ENCODE measurements at places on chromosomes 12 and 14.
A peak's percentile ranks its signal among the peaks of the same experiment; 100 is the strongest.

DNA sequence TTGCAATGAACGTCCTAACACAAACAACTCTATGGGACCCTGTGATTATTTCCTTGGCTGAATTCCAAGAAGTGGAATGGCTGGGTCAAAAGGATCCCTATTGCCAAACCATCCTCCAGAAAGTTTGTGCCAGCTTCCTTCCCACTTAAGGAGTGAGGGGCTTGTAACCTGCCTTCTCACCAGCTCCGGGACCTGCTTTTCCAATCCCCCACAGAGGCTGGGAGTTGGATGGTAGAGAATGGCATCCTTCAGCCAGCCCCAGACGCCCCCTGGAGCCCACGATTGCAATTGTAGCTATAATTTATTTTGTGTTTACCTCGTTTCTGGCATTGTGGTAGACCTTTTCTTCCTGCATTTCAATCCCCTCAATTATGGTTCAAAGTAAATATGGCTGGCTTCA, 9.7 kb upstream of the ZDHHC22 start:
- peak; percentile 55 for DNase-seq

DNA sequence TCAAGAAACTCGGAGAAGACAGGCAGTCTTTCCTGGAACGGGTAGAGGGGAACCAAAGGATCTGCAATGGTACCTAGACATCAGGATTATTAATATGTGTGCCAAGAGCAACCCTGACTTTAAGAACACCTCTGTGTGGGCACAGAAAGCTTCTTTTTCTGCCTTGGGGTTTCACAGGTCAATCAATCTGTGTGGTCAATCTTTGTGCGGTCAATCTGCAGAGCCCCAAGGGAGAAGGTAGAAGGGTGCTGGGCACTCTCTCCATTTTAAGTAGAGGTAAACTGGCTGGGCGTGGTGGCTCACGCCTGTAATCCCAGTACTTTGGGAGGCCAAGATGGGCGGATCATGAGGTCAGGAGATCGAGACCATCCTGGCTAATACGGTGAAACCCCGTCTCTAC, 100.7 kb downstream of the ARF6 start:
- DNase-seq = no peak

GRCh38 chr12:24555730-24556129, 393.2 kb downstream of the BCAT1 start:
- DNase-seq = no peak

DNA sequence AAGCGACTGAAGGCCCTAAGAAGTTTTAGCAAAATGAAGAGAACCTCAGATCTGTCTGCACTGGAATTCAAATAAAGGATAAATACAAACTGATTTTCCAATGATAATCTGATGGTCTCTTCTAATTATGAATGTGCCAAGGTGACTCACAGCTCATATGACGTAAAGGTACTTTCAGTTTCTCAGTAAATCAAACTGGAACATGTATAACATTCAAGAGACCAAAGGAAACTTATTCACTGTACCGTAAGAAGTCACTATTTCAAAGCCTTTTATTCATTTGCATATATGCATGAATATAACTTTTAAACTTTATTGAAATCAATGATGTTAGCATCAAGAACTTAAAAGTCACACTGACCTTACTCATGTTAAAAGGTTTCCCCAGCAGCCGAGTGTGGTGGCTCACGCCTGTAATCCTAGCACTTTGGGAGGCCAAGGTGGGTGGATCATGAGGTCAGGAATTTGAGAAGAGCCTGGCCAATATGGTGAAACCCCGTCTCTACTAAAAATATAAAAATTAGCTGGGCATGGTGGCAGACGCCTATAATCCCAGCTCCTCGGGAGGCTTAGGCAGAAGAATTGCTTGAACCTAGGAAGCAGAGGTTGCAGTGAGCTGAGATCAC, 52.2 kb downstream of the ATXN2 start:
- DNase-seq = no peak

DNA sequence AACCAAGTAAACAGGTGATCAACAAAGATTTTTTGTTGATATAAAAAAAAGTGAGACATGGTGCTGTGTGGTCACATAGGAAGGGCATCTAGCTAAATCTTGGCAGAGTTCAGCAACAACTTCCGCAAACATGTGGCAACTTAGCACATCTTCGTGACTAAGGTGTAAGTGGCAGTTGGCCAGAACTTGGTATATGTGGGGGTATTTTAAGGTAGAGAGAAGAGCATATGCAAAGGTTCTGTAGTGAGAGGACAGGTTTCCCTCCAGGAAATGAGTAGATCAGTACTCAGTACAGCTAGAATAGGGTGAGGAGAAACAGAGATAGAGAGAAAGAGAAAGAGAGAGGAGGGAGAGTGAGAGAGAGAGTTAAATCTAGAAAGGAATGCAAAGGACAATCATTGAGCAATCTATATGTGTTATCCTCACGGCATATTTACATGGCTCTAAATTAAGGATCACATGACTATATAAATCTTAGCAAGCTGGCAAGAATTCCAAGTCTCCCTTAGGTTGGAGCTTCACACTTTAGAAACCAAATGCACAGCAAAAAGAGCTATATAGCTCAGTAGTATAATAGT, 227.7 kb upstream of the HMGA2 start:
- DNase-seq = no peak

GRCh38 chr14:70707138-70708038, 65.7 kb downstream of the TTC9 start:
- peak; percentile 8 for DNase-seq

DNA sequence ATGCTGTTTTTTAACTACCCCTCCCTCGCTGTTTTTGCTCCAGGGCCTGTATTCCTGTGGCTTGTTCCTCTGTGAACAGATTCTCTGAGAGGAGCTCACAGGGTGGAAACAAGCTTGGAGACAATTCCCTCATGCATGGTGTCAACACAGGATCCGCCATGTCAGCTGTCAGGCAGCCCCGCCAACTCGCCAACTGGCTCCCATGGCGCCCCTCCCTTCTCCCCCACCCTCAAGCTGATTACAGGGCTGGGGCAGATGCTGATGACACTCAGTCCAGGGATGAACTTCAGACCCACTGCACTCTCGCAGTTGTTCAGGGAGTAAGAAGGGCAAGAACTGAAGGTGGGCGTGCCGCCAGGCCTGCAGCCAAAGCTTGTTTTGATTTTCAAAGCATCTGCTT, 229.9 kb downstream of the NTF3 start:
- DNase-seq = no peak

GRCh38 chr14:22918804-22919600, at the start of gene RBM23:
RBM23 (minus strand) TSS chr14:22919149.
- DNase-seq = peak; percentile 100

DNA sequence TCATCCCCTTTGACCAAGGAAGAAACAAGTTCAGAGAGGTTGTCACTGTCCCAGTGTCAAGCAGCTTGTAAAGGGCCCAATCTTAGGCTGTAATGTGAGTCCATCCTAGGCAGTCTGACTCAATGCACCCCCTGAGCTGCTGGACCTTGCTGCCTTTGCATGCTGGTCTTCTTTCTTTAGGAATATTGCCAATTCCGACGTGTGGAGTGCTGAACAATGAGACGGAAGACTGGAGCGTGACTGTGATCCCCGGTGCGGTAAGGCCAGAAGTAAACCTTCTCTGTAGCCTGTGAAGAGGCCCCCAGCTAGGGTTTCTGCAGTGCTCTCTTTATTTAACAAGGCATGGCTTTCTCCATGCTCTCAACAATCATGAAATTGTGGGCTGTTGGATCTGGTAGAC, 963 bp downstream of the TCTN2 start:
- no peak for DNase-seq

All from NCI-H446 (cell line).